ENCODE measurements at places on chromosomes 3 and 15. TPM values are rescaled to one million over a fixed set of nuclear protein-coding genes. Genes with fewer than 3 reads are reported as not detected.
A peak's percentile ranks its signal among the peaks of the same experiment; 100 is the strongest.

The ACP3 gene
- total RNA-seq = 0.43 TPM

GRCh38 chr15:68557469-68558317 is 21.1 kb upstream of the CORO2B start:
- DNase-seq = peak; percentile 53
- no peaks in the 10 kb centered on the region for H3K36me3 ChIP-seq
- no peaks in the 10 kb centered on the region for H3K27me3 ChIP-seq

- peaks cover 4% of the 10 kb centered on the region for H3K4me1 ChIP-seq
- no peak for DNase-seq
- H3K27me3 ChIP-seq = no peaks in the 10 kb centered on the region
- peak overlapping the region; percentile 55 for H3K27ac ChIP-seq
- H3K4me3 ChIP-seq = no peak overlapping the region
- H3K36me3 ChIP-seq = no peaks in the 10 kb centered on the region
Measured at GRCh38 chr3:177351757-177352158, 154.5 kb upstream of the TBL1XR1 start.

DNA sequence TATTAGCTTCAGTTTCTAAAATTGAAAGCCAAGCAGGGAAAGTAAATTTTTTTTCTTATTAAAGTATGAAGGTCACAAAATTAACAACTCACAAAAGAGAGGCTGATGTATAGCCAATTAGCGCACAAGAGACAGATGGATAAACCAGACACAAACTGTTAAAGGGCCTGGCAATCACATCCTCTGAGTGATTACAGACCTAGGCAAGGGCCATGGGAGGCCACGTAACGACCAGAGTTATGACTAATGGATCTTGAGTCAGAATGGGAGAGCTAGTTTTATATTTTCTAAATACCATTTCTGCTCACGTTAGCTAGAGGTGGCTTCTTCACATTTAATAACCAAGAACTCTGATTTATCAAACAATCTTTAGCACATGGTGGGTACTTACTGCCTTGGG is 17.8 kb upstream of the SCAMP5 start:
- no peak overlapping the region for H3K4me3 ChIP-seq
- DNase-seq = no peak
- no peaks in the 10 kb centered on the region for H3K36me3 ChIP-seq
- no peak overlapping the region for H3K27ac ChIP-seq
- no peaks in the 10 kb centered on the region for H3K27me3 ChIP-seq

- H3K36me3 ChIP-seq = no peaks in the 10 kb centered on the region
- no peak overlapping the region for H3K27ac ChIP-seq
Measured at GRCh38 chr3:189909573-189909972, 211.1 kb downstream of the P3H2 start.

DNA sequence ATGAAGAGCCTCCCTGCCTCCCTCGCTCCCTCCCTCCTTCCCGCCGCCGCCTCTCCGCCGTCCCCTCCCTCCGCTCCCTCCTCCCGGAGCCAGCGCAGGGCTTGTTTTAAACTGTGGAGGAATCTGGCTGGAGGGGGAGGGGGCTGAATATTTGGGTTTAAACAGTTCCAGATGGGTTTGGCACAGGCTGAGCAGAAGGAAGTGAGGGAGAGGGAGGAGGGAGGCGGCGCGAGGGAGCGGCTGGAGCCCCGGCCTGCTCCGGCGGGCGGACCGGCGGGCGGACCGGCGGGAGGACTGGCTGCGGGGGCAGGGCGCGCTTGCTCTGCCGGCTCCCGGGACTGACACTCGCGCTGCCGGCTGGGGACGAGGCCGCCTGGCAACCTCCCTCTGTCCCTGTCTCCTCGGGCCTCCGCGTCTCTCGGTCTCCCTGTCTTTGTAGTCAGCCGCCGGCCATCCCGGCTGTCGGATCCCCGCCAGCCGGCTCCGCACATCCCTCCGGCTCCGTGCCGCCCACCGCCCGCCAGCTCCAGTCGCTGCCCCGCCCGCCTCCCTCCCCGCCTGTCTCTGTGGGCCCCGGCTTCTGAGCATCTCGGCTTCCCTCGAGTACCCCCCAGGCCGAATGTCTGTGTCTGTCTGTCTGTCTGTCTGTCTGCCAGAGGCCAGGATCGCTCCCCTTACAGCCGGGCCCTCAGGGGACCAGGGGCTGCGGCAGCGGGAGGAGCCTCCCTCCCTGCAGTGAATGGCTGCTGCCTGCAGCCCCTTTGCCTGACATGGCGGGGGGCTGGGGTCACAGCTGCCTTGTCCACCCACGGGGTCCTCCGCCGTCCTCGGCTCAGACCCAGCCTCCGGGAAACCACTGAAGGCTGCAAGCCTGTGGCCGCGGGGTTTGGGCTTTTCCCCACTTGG is 7.6 kb downstream of the EPHB3 start:
- peak overlapping the region; percentile 77 for H3K4me3 ChIP-seq
- no peaks in the 10 kb centered on the region for H3K27me3 ChIP-seq
- H3K4me1 ChIP-seq = no peaks in the 10 kb centered on the region
- H3K36me3 ChIP-seq = no peaks in the 10 kb centered on the region

DNA sequence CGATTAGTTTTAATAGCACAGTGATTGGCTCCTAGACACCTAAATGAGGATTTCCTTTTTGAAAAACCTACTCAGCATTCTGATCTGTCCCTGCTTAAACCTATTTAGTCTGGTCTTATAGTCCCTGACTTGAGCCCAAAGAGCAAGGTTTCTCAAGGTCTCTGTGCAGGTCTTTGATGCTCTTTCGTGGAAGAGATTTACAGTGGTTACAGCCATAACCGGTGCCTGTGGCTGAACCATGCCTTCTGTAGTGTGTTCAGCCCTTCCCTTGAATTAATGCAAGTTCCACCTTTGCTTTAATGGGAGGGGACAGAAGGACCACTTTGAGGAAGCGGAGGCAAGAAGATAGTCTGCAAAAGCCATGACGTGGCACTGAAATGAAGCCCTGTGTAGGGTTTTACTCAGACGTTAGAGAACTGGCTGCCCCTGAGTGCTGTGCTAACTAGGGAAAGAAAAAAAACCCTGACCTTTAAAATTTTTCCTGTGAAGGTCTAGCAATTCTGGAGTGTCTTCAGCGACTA is 43.0 kb downstream of the ZBTB38 start:
- peak overlapping the region; percentile 99 for H3K27ac ChIP-seq
- peaks cover 8% of the 10 kb centered on the region for H3K36me3 ChIP-seq
- no peaks in the 10 kb centered on the region for H3K27me3 ChIP-seq
- H3K4me3 ChIP-seq = peak overlapping the region; percentile 43
- no peak for DNase-seq
- H3K4me1 ChIP-seq = peaks cover 14% of the 10 kb centered on the region

DNA sequence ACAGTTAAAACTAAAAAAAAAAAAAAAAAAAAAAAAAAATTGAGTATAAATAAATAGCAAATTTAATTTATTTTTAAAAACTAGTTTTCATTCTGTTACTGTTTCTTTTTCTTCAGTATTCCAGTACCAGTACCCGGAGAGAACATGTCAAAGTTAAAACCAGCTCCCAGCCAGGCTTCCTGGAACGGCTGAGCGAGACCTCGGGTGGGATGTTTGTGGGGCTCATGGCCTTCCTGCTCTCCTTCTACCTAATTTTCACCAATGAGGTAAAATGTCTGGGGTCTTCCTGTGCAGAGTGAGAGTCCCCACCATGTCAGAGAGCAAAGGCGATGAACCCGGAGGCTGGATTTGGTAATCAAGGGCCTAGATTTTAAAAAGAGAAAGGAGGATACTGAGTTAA is 4.4 kb downstream of the TMEM43 start:
- no peaks in the 10 kb centered on the region for H3K27me3 ChIP-seq
- no peak for DNase-seq
- peaks cover 70% of the 10 kb centered on the region for H3K36me3 ChIP-seq
- H3K4me3 ChIP-seq = no peak overlapping the region

GRCh38 chr3:32420126-32421038 is 28.7 kb downstream of the CMTM7 start:
- peak overlapping the region; percentile 19 for H3K27ac ChIP-seq
- no peaks in the 10 kb centered on the region for H3K27me3 ChIP-seq
- H3K36me3 ChIP-seq = no peaks in the 10 kb centered on the region
- H3K4me3 ChIP-seq = no peak overlapping the region

DNA sequence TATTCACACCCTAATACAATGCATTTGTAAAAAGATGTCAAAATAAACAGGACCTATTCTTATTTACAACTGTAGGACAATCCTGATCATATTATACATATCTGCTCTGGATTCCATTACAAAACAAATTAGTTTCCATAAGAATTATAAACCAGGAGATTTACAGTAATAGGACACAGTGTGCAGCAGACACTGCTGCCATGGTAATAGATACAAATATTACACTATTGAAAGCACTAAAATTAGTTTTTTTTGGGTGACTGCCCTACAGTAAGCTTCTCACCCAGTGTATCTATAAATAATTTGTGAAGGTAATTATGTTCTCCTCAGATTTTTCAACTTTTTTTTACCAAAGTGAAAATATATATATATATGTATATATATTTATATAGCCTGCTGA is 47.9 kb downstream of the USF3 start:
- no peak for DNase-seq
- no peaks in the 10 kb centered on the region for H3K4me1 ChIP-seq
- no peaks in the 10 kb centered on the region for H3K27me3 ChIP-seq
- H3K4me3 ChIP-seq = no peak overlapping the region
- H3K27ac ChIP-seq = no peak overlapping the region

Measured in ascending aorta (tissue), 2 donors.